ENCODE measurements at places on chromosomes 4 and X.

GRCh38 chrX:21734175-21734574, 23.7 kb downstream of the SMPX start:
- no peak for DNase-seq

DNA sequence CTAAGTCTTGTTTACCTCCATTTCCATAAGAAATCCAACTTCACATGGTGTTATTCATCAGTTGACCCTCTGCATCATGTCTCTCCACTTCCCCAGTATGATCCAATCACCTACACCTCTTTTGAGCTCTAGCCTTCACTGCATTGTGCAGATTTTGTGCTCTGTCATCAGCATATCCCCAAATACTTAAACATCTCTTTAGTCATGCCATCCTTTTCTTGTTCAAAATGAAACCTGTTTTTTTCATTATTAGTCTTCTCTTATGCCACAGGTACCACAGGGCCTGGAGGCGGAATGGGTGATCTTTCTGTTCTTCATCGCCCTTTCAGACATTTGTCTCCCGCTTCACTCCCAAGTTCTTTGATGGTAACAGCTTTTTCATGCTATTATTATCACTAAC, 382.7 kb upstream of the GALNTL6 start:
- no peak for DNase-seq

GRCh38 chr4:56755901-56756300, 65.6 kb downstream of the SPINK2 start:
- DNase-seq: no peak

- no peak for DNase-seq
Observed at GRCh38 chr4:133150486-133151340, 1.6 kb downstream of the PCDH10 start.

DNA sequence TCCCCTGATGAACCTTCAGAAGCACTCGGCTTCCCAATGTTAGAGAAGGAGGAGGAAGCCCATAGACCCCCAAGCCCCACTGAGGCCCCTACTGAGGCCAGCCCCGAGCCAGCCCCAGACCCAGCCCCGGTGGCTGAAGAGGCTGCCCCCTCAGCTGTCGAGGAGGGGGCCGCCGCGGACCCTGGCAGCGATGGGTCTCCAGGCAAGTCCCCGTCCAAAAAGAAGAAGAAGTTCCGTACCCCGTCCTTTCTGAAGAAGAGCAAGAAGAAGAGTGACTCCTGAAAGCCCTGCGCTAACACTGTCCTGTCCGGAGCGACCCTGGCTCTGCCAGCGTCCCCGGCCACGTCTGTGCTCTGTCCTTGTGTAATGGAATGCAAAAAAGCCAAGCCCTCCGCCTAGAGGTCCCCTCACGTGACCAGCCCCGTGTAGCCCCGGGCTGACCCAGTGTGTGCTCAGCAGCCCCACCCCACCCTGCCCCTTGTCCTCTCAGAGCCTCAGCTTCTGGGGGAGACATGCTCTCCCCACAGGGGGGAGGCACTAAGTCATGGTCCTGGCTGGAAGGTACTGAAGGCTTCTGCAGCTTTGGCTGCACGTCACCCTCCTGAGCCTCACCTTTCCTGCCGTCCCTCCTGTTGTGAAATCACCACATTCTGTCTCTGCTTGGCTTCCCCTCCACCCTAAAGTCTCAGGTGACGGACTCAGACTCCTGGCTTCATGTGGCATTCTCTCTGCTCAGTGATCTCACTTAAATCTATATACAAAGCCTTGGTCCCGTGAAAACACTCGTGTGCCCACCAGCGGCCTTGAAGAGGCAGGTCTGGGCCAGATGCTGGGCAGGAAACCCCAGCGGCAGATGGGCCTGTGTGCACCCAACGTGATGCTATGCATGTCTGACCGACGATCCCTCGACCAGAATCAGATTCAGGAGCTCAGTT, 34.7 kb downstream of the NOP14 start:
- no peak for DNase-seq

GRCh38 chrX:17052793-17053192, 106.3 kb downstream of the REPS2 start:
- DNase-seq: no peak

- no peak for DNase-seq
Observed at GRCh38 chr4:110396963-110397362, 79.0 kb upstream of the ENPEP start.

DNA sequence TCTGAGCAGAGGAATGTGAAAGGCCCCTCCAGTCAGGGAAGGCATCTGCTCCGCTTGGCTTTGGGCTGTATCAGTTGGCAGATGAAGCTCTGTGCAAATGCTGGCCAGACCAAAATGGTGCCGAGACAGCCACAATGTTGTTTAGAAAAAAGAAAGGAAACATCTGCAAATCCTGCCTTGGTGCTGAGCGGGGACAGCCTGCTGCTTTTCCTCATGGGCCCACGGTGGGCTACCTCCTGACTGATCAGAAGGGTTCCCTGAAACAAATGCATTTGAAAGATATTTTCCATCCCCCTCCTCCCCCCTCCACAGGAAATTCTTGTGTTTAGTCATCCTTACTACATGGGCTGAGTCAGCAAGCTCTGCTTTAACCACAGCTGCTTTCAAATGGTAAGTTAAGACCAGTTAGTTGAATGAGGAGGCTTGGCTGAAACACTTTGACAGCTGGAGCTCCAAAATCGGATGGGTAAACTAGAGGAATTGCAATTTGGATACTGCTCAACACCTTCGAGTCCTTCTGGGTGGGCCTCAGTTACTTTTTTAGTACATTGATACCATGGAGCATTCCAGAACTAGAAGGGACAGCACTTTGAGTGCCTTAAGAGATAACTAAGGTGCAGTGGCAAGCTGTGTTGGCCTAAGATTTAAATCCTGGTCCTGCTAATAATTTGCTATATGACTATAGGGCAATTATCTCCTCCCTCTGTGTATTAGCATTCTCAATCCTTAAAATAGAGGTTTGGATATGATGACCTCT, 36.0 kb downstream of the PLAC1 start:
- DNase-seq: no peak

Data from stimulated activated effector memory CD8-positive, alpha-beta T cell treated with anti-CD3 and anti-CD28 coated beads, Interleukin-12 subunit alpha, Interleukin-12 subunit beta, amount 100 ng/mL, for 72 hours (primary cell).